Glutamatergic neuron (in vitro differentiated cells): ENCODE measurements at places on chromosomes 1 and 21. TPM values are rescaled to one million over a fixed set of nuclear protein-coding genes. Genes with fewer than 3 reads are reported as not detected.

- no peak for DNase-seq
Observed at GRCh38 chr21:42169758-42170157, 49.2 kb upstream of the ABCG1 start.

- DNase-seq, result no peak
Observed at GRCh38 chr1:83834621-83835264, 164.2 kb downstream of the TTLL7 start.

- DNase-seq, result peak; percentile 86
Observed at GRCh38 chr1:230424391-230425251, 1.5 kb downstream of the PGBD5 start.

- no peak for DNase-seq
Observed at GRCh38 chr1:110240476-110241210, 30.5 kb downstream of the KCNC4 start.

DNA sequence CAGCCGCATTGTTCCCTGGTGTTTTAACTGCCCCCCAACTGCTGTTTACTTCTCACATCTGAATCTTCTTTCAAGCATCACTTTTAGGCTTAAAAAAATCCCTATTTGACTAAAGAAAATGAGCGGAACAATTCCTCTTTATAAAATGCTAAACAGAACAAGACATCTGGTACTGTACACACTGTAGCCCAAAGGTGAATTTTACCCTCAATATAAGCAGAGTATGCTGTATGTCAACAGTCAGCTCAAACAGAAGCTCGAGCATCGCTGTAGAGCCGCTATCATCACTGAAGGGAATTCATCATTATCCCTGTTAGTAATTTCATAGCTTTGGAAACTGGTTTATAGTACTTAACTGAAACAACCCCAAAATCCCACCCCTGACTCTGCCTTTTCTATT, 85.3 kb downstream of the LRRC8D start:
- DNase-seq, result no peak

GRCh38 chr1:93374334-93375106, 28.8 kb downstream of the DR1 start:
- DNase-seq, result no peak

DNA sequence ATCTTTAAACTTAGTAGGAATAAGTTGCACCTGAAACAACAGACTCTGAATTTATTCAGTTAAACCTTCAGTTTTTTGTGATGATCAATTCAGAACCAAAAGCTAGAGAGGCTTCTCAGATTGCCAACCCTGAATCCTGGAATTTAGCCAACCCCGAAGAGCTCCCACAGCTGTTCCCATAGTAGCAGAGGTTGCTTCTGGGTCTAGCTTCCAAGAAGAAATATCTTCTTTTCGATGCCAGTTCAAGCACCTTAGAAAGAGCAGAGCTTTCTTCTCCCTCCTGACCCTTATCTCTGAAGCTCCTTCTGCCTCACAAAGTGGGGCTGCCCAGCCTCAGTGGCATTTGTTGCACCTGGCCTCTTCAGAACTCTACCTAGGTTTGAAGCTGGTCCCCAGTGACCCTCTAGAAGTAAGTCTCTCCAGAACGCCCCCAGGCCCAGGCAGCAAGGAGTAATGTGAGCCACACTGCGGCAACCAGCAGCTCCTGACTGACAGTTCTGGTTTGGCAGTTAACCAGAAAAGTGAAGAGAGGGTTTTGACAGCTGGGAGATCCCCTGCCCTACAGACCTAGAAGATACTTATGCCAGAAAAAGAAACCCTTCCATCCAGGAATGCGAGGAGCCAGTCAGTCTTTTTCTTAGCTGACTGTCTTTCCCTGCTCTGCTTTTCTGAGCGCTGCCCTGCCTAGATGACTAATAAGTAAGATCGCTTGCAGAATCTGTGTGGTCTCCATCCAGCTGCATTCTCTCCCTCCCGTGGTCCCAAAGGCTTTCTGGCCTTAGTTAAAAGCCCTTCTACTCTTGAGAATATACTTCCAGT, 165.9 kb downstream of the ADGRL4 start:
- peak; percentile 47 for DNase-seq

- no peak for DNase-seq
Observed at GRCh38 chr1:83694449-83694848, 304.5 kb downstream of the TTLL7 start.

DNA sequence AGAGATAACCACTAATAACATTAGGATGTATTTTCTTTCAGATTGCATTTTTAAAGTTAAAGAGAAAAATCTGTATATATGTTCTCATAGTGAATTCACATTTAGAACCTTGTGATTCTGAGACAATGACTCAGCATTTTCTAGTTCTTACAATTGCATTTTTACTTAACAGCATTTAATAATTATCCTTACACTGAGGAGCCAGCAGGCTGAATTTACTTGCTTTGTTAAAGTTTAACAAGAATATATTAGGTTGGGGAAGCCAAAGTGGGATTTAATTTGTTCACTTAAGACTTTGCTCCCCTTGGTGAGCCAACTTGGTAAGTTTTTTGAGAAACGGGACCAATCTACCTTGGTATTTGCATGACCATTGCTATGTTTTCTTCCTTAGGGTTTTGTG, 4.5 kb downstream of the PATJ start:
- DNase-seq, result no peak

- no peak for DNase-seq
Observed at GRCh38 chr1:198495631-198496030, 44.8 kb downstream of the ATP6V1G3 start.

DNA sequence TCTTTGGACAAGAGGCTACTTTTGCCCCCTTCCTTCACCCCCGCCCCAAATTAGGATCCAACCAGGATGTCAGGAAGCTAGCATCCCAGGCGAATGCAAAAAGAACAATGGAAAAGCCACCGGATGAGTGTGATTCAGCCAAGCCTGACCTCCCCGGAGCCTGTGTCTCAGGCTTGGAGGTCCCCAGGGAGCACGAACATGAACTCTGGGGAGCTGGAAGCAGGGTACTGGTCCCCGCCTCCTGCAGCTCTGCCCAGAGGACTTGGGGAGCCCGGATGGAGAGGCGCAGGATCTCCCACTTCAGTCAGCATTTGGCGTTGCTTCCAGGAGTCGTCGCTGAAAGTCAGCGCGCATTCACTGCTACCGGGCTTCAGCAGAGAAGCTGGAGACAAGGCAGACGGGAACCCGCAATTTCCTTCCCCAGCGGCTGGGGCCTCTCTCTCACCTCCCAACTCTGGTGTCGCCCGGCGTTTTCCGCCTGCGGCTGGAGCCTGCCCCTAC, 1.8 kb upstream of the TBX15 start:
- DNase-seq, result peak; percentile 33

GRCh38 chr1:214362188-214362882, 81.4 kb downstream of the SMYD2 start:
- DNase-seq, result no peak

DNA sequence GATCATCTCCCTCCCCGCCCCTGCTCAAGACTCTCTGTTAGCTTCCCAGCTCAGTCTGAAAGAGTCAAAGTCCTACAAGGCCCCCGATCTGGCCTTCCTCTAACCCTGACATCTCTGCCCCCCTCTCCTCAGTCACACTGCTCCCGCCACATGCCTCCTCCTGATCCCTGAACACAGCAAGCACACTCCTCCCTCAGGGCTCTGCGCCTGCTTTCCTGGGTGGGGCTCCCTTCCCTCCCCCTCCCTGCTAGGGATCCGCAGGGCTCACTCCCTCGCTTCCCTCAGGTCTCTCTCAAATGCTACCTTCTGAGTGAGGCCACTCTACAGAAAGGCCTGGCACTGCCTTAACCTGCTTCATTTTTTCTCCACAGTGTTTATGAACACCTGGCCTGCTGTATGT, 5.7 kb upstream of the GALE start:
- DNase-seq, result no peak

TCHHL1 gene
- not detected for total RNA-seq

NR1I3 gene
- total RNA-seq, result not detected

PLA2G4A gene
- not detected for total RNA-seq
